ENCODE measurements at places on chromosomes 12 and 14. TPM values are rescaled to one million over a fixed set of nuclear protein-coding genes. Genes with fewer than 3 reads are reported as not detected.

DNA sequence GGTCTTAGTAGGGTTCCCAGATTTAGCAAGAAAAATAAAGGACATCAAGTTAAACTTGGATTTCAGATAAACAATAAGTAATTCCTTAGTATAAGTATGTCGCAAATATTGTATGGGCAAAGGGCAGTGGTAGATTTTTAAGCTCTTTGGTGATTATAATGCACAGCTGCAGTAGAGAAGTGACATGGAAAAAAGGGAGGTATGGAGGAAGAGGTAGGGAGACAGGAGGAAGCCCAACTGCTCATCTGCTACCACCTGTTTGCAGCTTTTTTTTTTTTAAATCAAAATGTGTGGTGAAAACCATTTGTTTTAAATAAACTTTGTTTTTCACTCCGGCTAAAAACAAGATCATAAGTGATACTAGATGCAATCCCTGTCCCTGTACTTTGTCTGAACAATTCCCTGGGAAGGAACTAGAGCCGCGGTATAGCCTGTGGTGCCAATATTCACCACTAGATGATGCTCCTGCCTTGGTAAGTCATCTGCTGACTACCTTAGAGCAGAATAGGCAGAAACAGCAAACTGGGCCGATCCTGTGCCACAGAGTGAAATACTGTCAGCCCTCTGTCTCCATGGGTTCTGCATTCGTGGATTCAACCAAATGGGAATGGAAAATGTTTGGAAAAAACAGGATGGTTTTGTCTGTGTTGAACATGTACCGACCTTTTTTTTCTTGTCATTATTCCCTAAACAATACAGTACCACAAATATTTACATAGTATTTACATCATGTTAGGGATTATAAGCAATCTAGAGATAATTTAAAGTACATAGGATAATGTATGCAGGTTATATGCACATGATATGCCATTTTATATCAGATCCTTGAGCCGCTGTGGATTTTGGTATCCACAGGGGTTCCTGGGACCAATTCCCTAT lies 62.4 kb upstream of the PLBD1 start:
- DNase-seq = peak; percentile 81

DNA sequence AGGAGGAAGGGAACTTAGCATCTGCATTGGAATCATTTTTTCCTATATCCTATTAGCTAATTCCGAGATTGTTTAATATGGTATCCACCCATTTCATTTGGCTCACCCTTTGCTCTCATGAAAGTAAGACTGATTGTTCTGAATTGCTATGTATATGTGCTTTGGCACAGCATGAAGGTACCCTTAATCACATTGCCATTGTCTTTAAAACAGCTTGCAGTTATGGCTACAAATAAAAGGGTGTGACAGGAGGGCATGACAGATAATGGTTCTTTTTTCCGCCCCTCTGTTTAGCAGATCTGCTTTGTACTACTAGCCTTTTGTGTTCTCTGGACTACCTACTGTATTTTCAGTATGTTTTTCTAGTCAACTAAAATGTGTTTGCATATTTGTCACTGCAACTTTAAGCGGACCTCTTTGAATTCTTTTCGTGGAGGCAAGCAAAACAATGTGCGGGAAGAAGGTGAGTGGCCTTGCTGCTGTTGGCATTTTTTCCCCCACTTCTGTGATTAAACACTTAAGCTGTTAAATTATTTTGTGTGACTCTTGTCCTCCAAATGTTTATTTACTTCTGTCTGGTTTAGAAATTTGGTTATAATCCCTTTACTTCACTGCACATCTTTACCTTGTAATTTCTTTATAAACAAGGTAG lies 35.8 kb downstream of the FBXO34 start:
- DNase-seq = no peak

DNA sequence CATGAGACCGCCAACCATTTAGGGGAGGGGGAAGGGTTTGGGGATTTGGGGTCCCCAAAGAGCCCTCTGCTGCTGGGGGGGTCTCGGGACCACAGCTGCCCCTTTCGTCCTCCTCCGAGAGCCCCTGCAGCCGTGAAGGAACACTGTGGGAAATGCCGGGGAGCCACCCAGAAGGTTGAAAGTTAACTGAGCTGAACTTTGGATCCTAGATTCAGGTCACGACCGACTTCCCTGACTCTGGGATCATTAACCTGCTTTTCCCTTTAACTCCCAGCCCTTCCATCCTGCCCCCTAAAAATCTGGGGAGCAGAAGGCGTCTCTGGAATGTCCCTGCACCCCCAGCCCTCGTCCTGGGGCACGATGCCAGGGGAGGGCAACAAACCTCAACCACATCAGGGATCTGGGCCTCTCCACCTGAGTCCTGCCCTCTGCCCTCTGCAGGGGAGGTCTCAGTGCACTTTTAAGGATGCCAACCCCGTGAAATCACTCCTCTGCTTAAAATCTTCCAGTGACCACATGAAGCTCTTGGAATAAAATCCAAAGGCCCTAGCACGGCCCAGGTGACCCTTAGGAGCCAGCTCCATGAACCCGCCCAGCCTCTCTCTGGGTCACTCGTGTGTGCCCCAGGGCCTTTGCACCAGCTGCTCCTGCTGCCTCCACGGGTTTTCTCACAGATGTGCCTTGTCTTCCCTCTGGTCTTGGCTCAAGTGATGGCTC lies 95.0 kb downstream of the RFLNA start:
- no peak for DNase-seq

The CYP27B1 gene
- 4.5 TPM for total RNA-seq

The HOXC6 gene
- total RNA-seq = 20.8 TPM
